Fibroblast of skin of scalp (primary cell): ENCODE measurements at places on chromosomes 4 and X.

DNA sequence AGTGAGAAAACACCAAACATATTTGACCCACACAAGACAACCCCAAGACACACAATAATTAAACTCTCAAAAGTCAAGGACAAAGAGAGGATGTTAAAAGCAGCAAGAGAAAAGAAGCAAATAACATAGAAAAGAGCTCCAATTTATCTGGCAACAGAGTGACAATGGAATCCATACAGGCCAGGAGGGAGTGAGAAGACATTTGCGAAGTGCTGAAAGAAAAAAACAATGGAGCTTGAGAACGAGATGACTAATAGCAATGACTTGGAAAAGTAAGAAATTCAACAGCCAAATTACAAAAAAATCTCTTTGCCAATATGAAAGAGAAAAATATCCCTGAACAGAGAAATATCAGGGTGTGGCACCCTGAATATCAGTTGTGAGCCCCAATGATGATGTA is 61.6 kb downstream of the MAD2L1 start:
- DNase-seq, result no peak

DNA sequence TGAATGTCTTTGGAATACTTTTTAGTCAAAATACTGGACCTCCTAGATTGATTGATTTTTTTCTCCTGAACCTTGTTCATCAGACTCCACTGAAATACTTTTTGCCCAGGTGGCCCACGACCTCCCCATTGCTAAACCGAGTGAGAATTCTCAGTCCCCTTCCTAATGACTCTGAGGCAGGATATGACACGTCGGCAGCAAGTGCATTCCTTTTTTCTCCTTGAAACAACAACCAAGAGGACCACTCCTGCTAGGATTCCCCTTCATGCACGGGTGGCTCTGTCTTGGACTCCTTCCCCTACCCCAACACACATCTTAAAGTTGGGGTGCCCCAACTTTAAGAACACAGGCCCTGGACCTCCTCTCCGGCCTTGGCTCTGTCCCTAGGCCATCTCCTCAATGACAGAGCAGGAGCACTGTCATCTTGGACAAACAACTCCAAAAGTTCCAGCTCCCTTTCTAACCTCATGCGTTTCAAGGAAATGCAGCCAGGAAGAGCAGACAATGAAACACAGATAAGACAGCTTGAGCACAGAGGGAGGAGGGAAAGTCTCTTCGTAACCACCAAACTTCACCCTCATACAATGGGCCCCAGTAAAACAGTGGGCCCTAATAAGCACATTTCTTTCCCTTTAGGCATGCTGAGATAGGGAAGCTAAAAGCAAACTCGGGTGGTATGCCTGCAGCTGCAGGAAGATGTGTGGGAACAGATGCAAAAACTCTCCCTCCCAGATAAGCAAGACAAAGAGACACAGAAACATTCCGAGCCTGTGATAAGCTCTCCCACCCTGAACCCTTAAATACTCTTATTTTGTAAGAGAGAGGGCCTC is 33.9 kb downstream of the ZBTB49 start:
- DNase-seq, result no peak

GRCh38 chr4:147683188-147683591 is 773 bp downstream of the PRMT9 start:
- DNase-seq, result peak; percentile 7

DNA sequence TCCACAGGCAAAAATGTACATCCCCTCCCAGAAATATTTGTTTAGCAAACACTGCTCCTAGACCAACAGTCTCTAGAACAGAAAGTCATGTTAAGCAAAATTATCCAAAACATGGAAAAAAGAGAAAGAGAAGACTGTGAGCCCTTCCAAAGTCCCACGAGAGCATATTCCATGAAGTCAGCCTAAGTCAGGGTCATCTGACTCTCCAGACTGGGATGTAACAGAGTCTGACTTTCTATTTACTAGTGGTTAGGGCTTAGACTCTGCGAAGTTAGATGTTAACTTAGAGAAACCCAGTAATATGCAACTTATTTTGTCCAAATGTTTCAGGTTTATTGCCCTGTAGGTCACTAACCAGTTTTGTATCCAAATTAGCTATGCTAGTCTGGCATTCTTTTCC is 102.3 kb downstream of the MID1 start:
- DNase-seq, result no peak

- no peak for DNase-seq
These were observed 357 bp upstream of the ADGRG2 start for GRCh38 chrX:19122641-19123009.

- DNase-seq, result no peak
These were observed 75.5 kb downstream of the GALNT7 start for GRCh38 chr4:173243917-173244658.

DNA sequence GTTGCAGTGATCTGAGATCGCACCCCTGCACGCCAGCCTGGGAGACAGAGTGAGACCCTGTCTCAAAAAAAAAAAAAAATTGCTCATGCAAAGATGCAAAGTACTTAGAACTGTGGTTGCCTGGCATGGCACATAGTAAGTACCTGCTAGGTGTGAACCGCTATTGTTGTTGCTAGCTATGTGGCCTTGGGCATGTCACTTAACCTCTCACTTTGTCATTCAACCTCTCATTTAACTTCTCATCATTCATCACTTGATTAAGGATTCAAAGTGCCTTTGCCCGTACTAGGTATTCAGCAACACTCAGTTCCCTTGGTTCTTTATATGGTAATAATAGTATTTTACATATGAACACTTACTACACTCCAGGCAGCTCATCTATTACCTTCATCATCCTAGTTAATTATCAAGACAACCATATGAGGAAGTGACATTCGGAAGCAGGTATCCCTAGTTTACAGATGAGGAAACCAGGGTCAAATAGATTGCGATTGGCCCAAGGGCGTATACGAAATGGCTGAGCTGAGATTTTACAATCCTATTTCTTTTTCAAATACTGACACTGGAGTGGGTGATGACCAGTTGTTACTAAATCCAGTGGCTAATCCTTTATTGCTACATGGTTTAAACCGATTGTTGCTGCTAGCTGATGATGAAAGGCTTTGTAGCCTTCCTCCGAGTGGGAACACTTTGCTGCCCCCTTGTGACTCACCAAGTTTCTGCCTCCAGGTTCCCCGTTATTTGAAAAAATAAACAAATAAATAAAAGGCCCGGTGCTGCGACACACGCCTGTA is 28.8 kb upstream of the SOWAHD start:
- DNase-seq, result peak; percentile 55

DNA sequence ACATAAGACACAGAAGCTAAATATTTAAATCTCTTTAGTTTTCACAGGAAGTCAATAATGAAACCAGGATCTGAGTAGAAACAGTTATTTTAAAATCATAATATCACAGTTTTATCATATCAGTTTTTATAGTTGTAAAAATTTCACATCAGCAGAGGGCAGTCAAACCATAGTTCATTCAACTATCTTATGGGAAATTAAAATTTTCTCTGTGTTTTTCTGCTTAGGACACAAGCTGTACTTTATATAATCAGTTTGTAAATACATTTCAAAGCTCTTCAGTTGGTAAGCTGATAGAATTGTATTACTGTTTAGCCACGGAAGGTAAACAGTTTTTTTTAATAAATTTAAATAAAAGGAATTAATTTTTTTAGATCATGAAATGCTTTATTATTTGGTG is 204.8 kb upstream of the NUDT6 start:
- DNase-seq, result peak; percentile 49

DNA sequence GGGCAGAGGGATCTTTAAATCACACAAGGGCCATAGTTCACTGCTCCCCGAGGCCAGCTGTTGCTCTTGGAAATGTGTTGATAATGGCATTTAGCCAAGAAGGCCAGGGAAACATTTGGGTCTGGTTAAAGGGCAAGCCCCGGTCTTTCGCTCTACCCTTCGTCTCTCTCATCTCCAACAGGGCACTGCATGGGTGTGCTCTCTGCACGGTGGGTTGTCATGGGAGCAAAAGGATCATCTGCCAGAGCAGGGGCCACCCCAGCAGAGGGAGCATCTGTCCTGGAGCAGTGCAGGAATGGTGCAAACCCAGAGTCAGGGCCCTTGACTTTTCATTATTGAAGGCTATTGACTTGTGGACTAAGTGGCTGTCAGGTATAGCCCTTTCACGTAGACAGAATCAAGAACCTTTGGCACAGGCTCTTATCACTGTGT is 22.7 kb upstream of the PGRMC2 start:
- peak; percentile 36 for DNase-seq

- DNase-seq, result no peak
These were observed 2.5 kb downstream of the P2RY8 start for GRCh38 chrX:1534301-1535168.

DNA sequence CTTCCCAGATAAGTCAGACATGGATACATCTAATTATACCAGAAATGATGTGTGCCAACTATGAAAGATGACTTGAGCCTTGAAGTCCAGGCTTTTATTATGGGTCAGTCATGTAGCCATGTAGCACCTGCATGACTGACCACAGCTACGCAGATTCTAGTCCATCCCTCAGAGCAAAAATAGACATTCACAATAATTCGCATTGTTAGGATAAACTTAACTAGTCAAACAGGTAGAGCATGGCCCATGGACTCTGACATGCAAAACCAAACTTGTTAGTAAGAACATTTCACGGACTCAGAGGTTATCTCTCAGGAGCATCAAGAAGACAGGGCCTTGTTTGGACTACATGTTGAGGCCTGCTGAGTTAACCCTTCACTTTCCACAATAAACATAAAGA is 132.6 kb downstream of the PWWP3B start:
- DNase-seq, result no peak

- DNase-seq, result no peak
These were observed 24.5 kb downstream of the WDR17 start for GRCh38 chr4:176090115-176090514.

GRCh38 chr4:75985116-75985515 is 5.6 kb downstream of the SDAD1 start:
- peak; percentile 79 for DNase-seq

GRCh38 chr4:25892796-25893195 is 21.2 kb upstream of the SMIM20 start:
- DNase-seq, result no peak

- no peak for DNase-seq
These were observed 3.8 kb upstream of the ENOX2 start for GRCh38 chrX:130906776-130907175.

- no peak for DNase-seq
These were observed 32.3 kb upstream of the DYNLT3 start for GRCh38 chrX:37879692-37880091.

- no peak for DNase-seq
These were observed 56.1 kb downstream of the INTS12 start for GRCh38 chr4:105652286-105652888.

DNA sequence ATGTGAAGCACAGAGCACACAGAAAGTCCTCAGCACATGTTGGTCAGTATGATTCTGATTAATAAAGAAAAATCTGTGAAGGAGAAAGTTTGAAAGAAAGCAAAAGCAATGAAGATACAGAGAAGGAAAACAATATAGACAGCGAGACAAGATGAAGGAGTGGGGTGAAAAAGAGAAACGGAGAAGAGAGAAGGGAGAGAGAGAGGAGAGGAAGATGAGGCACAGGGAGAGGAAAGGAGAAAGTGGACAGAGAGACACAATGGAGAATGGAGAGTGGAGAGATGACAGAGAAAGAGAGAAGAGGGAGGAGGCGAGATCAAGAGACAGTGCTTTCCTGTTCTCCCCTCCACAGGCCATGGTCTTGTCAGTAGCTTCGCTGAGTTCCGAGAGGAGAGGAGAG is 3.9 kb upstream of the KCND1 start:
- DNase-seq, result no peak

GRCh38 chr4:121551271-121551670 is 145.5 kb downstream of the ANXA5 start:
- no peak for DNase-seq

GRCh38 chr4:173522160-173522950 is 7.7 kb downstream of the HAND2 start:
- DNase-seq, result peak; percentile 76

- peak; percentile 29 for DNase-seq
These were observed 21.0 kb downstream of the SAT1 start for GRCh38 chrX:23803931-23804381.

DNA sequence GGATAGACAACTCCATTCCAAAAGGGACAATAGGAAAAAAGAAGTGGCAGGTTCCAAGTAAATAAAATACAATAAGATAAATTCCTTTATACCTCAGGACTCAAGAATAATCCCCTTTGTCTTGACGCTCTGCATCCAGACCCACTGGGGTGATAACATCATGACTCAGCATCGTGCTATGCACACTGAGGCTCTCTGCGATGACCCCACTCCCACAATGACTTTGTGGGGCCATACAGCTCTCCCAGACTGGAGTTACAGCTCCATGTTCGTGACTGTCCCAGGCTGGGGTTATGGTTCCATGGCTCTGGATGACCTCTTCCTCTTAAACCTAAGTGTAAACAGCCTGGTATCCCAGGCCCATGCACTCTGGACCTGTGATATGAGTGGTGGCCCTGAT is 254.5 kb upstream of the ADGRL3 start:
- DNase-seq, result no peak

DNA sequence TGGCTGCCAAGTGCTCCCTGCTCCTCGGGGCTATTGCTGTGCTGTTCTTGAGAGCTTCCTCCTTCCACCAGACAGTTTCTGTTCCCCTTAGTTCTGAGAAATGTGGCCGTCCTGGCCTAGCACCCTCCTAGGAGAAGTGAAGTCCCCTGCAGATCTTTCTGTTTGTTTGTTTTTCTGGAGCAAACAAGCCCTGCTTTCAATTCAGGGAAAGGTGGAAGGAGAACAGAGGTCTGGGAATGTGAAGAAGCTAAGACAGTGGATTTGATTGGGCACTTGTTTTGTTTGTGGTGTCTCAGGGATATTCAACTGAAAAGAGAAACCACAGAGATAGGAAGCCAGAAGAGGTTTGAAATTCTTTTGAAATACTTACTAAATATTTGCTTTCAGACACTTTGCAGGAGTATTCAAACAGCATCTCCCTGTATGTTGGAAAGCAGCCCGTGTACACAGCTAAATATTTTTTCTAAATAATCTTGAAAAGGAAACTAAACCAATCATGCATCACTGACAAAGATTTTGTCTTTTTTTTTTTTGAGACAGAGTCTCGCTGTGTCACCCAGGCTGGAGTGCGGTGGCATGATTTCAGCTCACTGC is 36.5 kb upstream of the PPM1K start:
- DNase-seq, result no peak

- DNase-seq, result peak; percentile 71
These were observed 7.4 kb downstream of the HNRNPH2 start for GRCh38 chrX:101415180-101416145.

DNA sequence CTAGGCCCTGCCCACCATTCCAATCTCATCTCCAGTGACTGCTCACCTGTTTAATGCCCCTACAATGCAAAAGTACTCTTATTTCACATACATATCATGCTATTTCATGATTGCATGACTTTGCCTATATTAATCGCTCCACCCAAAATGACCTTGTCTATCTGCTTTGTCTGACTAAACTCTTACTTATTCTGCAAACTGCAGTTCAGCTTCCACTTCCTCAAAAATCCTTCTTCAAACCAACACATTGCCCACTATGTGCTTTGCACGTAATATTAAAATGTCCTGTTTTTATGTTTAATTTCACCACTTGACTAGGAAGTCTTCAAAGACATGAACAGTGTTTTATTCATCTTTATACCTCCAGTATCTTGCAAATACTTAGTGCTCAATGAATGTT is 229.6 kb downstream of the OPHN1 start:
- no peak for DNase-seq
